ENCODE measurements at places on chromosomes 5 and 9.

DNA sequence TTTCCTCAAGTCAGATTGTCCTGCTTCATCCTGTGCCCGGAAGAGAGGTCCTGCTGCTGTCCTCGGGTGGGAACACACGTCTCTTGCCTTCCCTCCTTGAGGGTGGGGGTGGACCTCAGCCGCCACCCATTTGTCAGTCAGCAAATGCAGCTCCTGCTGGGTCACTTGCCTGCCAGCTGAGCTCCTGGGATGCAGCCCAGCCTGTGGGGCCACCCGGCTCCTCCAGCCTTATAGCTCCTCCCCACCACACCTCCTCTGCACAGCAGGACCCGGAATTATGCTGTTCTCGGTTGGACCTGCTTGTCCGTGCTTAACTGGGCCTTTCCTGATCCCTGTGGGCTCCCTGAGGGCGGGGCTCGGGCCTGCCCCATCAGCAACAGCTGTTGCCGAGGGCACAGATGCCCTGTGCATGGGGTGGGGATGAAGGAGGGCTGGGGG lies 52.7 kb downstream of the RXRA start:
- no peak for DNase-seq

DNA sequence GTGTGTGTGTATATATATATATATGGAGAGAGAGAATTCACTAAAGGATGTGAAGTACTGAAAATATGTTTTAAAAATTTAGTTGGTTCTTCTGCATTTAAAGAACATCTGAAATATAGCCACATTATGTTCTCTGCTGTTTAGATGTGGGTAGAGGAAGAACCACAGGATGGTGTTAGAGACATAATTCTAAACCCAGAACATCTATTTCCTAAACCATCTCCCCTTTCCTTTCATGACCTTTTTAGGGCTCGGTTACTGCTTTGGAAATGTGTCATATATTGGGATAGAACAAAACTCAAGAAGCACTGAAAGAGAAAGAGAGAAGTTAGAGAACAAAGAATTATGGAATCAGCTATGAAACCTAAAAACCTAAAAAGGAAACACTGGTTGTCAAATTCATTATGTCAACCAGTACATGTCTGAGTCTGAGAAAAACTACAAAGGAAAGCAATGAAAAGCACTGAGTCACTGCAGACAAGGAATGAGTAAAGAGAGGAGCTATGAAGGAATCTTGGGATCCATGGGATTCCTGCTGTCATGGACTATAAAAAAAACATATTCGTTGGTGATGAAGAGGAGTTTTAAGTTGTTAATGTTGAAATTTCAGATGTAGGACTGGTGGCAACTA lies 28.4 kb downstream of the SLC12A2 start:
- DNase-seq: no peak

DNA sequence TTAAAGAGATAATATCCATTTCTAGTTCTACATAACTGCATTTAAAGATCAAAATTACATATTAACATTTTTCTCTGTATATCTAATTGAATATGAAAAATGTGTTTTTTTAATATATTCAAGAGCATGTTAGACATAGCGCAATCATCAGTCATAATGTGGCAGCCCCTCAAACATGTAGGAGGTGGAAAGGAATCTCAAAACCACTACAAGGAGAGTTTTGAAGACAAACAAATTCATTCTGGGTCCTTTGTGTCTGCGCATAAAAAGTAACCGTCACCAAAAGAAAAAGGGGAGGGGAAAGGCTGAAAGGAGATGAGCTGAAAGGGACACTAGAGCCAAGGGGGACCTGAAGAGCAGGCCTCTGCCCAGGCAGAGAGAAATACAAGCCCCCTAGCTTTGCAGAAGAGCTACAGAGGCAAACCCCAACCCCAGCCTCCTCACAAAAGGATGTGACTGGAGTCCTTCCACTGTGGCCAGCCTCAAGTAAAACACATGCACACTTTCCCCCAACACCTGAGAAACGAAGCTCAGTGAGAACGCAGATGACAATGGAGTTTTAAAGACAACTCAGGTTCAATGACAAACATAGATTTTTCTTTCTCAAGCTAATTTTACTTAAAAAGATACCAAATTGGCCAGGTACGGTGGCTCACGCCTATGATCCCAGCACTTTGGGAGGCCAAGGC lies 62.0 kb downstream of the MAPKAP1 start:
- no peak for DNase-seq

GRCh38 chr5:2240118-2240904 lies 357.6 kb upstream of the IRX4 start:
- DNase-seq: no peak

DNA sequence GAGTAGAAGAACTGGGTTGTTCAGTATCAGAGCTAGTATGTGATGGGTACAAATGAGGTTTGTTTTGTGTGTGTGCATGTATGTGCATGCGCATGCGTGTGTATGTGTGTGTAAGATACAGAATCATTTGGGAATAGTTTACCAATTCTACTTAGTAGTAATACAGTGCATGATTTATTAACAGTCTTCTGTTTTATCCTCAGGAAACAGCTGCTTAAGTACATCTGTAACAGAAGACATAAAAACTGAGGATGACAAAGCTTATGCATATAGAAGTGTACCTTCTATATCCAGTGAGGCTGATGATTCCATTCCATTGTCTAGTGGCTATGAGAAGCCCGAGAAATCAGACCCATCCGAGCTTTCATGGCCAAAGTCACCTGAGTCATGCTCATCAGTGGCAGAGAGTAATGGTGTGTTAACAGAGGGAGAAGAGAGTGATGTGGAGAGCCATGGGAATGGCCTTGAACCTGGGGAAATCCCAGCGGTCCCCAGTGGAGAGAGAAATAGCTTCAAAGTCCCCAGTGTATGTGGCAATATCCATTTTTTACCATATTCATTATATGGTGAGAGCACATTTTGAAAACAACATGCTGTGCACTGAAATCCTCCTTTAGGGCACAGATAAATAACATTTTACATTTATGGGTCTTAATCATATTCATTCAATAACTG lies 228.5 kb downstream of the KDM4C start:
- DNase-seq: no peak

DNA sequence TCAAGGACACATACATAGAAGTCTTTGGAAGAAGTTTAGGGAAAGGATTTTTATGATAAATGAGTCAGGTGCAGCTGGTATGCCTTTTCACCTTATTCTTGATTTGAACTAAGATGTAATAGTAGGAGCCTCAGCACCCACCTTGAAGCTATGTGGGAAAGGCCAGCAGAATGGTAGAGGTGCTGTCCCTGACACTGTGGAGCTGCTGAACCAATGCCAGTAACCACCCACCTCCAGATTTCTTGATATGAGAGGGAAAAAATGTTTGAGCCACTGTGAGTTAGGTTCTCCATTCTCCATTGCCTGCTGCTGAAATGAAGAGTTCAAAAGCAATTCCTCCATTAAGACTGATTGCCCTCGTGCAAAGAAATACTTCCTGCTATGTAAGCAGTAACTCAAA lies 12.2 kb upstream of the HMGCR start:
- no peak for DNase-seq

DNA sequence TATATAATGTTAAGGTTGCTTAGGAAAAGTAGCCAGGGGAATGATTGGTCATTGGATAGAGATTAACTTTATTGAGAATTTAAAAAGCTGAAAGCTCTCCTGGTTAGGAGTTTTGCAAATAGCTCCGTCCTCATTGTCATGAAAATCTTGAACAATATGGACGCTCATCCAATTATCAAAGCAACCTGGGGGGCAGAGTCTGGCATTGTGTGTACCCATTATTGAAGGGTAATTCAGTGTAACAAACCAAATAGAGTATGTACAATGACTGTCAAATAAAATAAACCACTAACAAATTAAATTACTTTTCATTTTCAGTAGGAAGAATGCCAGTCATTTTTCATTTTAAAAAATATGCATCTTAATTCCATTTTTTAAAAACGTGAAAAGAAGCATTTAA lies 144.0 kb upstream of the GPR151 start:
- DNase-seq: no peak

DNA sequence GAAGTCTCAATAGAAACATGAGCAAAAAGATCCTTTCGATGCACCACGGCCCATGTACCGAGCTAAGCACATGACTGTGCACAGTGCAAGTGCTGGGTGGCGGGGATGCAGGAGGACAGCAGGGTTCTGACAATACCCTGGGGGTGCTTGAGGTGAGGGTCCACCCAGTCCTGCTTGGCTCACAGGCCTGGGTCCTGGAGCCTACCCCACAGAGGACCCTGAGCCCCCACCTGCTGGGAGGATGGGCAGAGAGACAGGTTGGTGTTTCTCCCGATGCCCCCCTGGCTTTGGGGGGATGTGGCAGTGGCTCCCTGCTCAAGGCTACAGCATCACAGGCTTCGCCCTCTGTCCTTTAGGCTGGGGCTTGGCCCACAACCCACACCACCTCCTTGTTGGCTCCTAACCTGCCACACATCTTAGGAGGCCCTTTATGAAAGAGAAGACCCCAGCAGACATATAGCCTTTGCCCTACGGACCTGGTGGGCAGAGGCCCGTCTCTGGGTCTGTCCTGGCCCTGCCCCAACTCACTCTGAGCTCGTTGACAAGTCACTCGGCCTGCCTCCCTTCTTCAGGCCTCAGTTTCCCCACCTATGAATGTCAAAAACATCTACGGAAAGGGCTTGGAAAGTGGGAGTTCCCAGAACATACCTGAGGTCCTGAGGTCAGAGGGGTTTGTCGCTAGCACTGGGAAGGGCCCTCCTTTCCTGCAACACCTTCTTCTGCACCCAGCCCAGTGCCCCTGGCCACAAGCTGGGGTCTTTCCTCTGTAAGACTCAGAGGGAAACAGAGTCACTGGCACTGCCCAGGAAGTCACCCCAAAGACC lies 50.3 kb downstream of the BARX1 start:
- no peak for DNase-seq

DNA sequence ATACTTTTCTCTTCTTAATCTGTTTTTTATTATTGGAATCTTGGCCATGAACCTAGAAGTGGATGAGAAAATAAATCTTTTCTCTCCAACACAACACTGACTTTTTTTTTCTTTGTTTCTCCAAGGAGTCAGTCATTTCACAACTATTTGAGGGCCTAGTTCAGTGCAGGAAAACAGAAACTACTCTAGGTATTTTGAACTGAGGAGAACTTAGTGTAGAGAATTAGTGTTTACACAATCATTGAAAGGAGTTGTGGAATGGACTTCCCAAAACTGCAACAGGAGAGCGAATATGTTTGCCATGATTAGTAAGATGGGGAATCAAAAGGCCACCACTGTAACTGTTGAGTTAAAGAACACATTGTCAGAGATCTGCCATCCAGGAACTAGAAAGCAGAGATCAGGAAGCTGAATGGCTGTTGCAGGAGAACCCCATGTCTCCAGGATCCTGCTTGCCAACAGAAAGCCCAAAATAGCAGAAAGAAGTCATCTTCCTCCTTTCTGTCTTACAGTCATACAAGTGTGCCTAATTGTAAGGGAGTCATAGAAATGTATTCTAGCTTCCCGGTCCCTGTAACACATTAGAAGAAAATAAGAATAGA lies 20.3 kb upstream of the PCDH1 start:
- DNase-seq: no peak

DNA sequence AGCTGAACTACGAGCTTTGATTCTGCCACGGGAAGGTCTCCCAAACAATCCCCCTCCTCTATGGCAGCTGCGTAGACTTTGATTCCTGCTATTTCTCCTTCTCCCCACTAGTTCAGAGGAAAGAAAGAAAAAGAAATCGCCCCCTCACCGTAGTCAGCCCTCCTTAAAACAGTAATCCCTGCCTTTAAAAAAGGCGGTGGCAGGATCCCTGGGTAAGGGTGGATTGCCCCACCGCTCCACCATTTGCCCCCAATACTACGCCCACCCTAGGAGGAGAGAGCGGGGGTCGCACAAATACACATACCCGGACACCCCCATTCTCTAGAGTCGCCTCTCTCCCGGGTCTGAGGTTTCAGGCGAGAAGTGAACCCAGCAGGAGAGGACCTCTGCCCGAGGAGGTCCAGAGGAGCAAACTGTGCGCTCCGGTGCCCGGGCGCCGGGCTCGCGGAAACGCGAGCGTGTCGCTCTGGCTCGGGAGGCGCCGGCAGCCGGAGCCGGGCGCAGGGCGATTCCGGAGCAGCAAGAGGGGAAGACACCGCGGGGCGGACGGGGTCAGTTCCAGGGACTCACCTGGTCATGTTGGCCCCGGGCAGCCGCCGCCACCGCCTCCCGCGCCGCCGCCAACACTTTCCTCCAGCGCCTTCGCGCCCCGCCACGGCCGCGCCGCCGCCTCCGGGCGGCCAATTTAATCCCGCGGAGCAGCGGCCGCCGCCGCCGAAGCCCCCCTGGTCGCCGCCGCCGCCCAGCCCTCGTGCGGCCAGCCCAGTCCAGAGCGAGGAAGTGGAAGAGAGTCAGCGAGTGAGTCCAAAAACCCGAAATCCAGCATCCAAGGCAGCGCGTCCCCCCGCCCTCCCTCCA lies 1057.7 kb upstream of the DMAC1 start:
- no peak for DNase-seq

- no peak for DNase-seq
These were observed 372.8 kb upstream of the SLC30A5 start for GRCh38 chr5:68720884-68721610.

DNA sequence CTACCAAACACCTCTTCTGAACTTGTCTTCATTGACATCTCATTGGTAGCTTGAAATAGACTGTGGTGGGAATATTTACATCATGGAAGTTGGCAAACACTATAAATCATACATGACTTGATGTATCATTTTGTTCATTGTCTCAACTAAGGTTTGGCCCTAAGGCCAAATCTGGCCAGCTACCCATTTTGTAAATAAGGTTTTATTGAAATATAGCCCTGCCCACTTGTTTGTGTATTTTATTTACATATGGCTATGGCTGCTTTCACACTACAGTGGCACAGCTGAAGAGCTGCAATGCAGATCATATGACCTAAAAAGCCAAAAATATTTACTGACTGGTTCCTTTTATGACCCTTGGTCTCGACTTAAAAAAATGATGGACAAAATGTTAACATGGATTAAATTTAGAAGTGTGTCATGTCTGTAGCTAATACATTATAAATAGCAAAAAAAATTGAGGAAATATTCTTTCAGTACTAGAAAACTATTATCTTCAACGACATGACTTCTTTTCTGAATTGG lies 22.1 kb downstream of the FAM240B start:
- DNase-seq: no peak

DNA sequence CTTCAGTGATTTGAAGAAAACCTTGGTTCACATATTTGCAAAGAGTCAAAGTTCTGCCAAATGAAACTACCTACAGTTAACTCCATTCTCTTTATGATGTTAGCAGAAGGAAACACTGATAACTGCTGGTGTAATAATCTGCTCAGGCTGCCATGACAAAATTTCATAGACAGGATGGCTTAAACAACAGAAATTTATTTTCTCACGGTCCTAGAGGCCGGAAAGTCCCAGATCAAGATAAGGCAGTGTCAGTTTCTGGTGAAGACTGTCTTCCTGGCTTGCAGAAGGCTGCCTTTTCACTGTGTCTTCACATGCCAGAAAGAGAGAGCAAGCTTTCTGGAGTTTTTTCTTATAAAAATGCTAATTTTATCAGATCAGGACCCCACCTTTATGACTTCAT lies 102.4 kb upstream of the PARP8 start:
- peak; percentile 6 for DNase-seq

DNA sequence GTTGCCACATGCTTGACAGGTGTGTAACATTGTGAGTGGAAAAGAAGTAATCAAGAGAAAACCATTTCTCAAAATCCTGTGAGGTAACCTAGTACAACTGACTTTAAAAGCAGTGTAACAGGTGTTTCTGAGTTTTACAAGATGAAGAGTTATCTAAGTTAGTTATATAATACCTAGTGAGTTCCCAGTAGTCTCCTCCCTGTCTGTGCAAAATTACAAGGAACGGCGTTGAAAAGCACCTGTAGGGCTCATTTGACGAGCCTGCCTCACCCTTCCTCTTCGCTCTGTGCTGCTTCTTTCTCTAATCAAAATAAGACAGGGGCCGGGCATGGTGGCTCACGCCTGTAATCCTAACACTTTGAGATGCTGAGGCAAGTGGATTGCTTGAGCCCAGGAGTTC lies 132.9 kb upstream of the SLC30A5 start:
- DNase-seq: no peak
